ENCODE measurements at places on chromosomes 6 and 20.

DNA sequence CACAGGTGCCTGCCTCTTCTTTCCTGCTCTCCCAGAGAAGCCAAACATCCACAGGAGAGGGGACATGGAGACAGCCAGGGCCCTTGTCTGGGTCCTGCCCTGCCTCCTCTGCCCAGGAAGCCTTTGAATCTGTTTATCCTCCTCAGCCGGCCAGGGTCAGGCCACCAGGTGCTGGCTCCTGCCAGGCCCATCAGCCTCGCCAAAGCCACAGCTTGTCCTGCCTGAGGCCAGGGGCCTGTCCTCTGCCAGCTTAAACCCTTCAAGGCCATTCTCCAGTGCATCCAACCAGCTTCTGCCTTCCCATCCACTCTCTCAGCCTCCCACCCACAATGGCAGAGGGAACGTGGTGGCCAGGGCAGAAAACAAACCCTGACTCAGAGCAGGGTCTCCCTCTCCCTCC, 254.6 kb downstream of the ANKRD60 start:
- DNase-seq: no peak

DNA sequence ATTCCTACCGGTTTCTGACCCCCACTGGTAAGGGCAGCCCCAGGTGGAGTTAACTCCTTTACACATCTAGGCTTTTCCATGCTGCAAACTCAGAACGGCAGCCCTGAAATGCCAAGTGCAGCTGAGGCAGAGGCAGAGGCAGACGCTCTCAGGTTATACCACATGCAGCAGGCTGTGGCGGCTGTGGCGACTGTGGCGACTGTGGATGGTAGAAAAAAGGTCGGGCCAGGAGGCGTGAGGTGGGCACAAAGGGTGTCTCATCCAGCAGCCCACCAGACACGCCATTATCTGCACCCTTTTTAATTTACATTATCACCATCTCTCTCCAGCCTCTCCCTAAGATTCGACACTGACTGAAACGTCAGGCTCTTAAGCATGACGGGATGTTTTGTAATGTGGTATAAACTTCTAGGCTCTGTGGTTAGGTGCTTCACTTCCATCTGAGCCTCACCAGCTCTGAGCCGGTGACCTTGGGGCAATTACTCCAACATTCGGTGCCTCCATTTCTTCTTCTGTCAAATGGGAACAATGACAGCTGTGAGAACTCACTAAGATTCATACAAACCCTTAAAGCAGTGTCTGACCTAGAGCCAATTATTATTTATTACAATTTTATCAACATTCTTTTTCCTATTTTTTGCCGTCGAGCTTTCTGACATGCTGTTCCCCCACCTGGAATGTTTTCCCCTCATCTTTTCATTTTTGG, 8.2 kb downstream of the KIZ start:
- no peak for DNase-seq

DNA sequence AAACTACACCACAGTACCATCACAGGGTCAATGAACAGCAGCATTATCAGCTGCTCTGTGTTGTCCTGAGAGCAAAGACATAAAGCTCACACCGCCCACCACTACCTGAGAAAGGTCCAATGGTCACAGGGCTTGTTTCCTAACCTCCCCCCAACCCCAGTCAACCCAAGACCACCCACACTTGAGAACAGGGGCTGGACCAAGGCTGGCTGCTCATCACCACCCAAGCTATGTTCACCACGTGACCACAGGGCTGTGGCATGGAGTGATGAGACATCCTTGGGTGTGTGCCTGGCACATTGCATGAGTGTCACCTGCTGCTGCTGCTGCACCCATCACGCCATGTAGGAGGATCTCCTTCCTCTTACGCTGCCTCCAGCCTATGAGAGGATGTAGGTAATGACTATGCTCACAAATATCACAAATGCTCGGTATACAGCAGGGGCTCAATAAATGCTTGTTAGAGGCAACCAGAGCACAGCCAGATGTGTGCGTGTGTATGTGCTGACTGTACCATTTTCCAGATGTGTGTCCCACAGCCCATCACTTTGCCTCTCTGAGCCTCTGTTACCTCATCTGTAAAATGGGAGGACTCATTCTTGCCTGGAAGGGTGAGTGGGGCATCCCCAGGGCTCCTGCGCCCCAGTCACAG, 23.3 kb upstream of the SIRPA start:
- DNase-seq: no peak

DNA sequence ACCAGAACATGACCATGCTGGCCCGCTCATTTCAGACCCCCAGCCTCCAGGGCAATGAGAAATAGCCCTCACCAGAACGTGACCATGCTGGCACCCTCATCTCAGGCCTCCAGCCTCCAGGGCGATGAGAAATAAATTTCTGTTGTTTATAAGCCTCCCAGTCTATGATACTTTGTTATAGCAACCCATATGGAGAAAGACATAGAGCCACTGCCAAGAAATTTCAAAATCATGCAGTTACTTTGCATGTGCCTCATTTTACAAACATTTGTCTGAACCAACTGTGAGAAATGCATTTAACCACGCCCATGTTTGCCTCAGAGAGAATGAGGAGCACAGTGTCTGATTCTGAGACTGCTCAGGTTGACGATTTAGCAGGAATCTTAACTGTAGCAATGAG, 15.5 kb downstream of the CYP39A1 start:
- DNase-seq: no peak

- no peak for DNase-seq
Observed at GRCh38 chr6:85135376-85136094, 314.3 kb upstream of the NT5E start.

DNA sequence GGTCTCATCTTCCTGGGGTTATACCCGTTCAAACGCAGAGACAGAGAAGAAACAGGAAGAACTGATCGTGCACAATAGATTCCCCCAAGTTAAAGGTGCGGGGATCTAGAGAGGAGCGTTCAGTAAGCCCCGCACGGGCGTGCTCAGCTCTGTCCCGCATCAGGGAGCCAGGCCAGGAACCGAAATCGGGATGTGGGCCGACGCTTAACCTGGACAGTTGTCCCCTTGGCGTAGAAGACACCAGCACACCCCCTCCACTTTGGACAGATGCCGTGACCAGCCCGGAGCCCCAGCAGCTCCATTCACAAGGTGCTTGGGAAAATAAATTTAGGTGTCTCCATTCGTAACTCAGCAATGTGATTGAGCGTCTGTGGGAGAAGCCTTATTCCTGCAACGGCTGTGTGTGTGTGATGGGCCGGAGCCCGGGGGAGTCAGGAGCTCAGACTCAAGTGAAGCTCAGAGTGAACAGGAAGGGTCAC, 24.0 kb upstream of the GATA5 start:
- DNase-seq: no peak

DNA sequence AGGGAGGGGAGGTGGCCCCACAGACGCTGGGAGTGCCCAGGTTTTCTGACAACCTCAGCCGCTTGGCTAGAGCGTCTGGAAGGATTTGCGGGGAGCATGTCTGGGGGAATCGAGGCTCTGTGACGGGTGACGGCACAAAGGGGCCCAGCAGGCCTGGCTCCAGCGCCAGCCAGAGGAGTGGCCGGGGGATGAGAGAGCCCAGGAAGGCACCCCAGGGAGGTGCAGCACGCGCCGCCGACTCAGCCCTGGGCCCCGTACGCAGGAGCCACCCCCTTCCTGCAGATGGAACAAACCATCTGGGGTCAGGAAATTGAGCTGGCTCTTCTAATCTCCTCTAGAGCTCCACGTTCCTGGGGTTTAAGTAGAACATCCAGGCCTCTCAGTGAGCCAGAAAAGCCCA, 5.9 kb upstream of the SLCO4A1 start:
- no peak for DNase-seq

DNA sequence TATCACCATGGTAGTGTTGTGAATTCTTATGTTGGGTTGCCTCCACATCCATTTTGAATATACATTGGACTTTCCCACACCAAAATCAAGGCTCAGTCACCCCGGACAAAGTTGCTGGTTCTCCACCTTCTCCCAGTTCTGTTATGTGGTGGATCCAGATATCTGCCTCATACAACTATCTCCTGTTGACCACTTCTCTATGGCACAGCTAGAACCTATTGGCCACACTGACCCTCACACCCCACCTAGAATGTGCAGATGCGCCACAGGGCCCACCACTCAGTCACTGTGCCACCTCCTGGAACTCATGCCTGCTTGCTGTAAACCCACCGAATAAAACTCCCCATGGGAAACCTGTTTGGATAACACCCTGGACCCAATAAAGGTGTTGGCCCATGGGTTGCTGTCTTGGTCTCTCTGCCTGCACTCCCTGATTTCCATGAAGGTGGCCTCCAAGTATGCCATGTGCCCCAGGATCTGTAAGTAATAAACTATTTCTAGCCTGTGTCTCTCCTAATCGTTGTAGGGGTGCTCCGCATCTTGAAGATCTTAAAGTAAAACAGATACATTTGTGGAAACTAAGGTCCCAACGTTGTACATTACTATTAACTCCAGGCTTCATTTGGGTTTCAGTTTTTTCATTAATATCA, 7.2 kb upstream of the NQO2 start:
- no peak for DNase-seq

DNA sequence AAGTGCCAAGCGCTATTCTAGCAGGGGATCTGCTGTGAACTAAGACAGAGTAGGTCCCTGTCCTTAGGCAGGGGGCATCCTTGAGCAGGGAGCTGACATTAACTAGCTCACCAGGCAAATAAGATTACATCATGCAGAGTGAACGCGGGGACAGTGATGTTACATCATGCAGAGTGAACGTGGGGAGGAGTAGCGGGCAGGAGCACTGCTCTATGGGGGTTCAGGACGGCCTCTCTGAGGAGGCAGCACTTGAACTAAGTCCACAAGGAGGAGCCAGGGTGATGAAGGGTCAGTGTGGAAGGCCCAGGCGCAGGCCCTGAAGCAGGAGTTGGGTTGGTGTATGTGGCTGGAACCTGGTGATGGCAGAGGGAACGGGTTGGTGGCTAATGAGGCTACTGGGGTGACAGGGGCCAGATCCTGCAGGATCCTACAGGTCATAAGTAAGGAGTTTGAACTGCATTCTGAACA, 38.7 kb downstream of the KAT14 start:
- DNase-seq: no peak

- no peak for DNase-seq
Observed at GRCh38 chr6:116575227-116575626, 3.9 kb downstream of the RWDD1 start.

Data from stimulated activated CD4-positive, alpha-beta T cell treated with anti-CD3 and anti-CD28 coated beads, Interleukin-4, amount 100 ng/mL, for 4 hours (primary cell).